ENCODE measurements at places on chromosomes 5 and 9.

DNA sequence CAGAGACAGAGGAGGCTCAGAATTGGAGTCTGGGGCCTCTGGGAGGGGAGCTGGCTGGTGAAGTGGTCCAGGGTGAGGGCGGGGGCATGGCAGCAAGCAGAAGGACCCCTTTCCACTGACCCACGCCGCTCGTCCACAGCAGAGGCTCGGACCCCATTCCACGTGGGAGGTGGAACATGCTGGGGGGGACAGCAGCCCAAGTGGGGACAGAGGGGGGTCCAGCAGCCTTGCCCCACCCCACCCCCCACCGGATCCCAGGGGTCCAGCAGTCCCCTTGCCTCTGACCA, 25.4 kb upstream of the NKD2 start:
- DNase-seq: no peak

GRCh38 chr9:123447934-123448646, 92.1 kb downstream of the CRB2 start:
- DNase-seq: no peak

GRCh38 chr9:76905791-76906646, at the start of gene PRUNE2:
TSS of gene PRUNE2 (minus strand) at chr9:76906114. CDS start at chr9:76905963, 151 bp downstream.
- DNase-seq: peak; percentile 75

GRCh38 chr5:39355324-39355723, 9.0 kb downstream of the C9 start:
- no peak for DNase-seq

DNA sequence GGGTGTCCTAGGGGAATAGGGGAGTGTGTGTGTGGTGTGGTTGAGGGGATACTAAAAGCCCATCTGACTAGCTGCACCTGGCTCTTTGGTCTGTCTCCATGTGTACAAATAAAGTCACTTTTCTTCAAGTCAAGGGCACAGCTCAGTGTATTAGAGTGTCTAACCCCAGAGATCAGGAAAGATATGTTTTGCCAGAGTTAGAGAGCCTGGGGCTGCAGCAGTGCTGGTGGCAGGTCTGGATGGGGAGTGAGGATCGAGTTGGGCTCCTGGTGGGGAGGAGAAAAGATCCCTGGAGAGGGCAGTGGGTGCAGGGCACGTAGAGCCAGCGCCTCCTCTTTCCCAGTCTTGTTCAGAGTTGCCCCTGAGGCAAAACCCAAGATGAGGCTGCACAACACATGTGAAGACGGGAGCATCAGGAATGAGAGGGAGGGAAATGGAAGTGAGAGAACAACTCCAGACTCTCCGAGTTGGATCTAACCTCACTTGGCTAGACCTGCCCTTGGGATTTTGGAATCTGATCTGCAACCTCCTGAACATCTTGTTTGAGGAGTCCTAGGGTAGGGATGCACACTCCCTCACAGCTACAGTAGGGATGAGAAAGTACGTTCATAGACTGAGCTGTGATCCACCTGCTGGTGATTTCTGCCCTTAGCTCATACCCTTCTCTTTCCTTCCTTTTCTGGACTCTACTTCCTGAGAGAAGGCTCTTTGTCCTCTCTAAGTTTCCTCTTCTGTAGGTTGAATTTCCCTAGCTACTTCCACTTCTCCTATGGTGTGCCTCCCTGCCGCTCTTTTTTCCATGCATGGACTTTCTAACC, 309.9 kb downstream of the ZSWIM6 start:
- DNase-seq: no peak

DNA sequence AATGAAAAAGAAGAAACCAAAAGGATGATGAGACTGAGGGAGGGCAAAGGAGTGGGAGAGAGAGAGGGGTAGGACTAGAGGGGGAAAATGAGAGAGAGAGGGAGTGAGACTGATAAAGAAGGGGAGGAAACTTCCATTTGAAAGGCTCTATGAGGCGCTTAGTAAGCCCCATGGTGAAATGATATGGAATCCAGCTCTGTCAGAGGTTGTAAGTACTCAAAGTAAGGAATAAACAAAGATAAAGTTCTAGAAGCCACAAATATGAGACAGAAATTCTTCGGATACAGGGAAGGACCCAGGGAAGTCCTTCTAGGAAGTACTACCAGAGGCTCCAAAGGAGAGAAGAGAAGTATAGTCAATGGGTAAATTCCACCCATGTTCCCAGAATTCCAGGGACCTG, 21.7 kb upstream of the VLDLR start:
- DNase-seq: no peak

DNA sequence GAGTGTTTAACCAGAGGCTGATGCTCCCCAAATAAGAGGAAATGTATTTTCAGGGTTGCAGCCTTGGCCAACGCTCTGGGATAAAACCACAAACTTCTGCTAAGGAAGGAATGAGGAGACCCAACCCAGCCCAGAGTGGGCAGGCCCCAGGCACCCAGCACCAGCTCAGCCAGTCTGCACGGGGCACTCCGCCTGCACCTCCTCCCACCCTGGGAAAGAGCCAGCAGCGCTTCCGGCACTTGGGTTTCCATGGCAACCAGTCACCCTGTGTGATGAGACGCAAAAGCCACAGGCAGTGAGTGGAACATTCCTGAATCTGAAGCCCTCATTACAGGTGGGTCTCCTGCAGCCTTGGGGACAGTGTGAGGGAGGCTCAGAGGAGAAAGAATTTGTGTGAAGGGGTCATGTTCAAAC, 85.2 kb upstream of the ZBTB43 start:
- peak; percentile 61 for DNase-seq

DNA sequence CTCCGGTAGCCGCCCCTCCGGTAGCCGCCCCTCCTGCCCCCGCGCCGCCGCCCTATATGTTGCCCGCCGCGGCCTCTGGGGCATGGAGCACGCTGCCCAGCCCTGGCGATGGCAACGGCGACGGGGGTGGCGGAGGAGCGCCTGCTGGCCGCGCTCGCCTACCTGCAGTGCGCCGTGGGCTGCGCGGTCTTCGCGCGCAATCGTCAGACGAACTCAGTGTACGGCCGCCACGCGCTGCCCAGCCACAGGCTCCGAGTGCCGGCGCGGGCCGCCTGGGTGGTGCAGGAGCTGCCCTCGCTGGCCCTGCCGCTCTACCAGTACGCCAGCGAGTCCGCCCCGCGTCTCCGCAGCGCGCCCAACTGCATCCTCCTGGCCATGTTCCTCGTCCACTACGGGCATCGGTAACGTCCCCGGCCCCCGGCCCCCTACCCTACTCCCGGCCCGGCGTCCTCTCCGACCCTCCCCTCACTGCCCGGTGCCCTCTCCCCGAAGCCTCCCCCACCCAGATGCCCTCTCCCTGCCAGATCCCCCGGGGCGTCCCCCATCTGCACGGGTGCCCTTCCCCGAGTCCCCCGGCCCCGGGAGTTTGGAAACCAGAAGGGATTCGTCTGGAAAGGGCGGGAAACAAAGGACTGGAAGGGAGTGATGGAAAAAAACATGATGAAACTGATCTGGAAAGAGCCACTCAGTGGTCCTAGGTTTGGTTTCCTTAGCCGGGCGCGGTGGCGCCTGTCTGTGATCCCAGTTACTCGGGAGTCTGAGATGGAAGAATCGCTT, 417 bp downstream of the SRD5A1 start:
- DNase-seq: no peak

- DNase-seq: no peak
Observed at GRCh38 chr9:5388026-5388819, 48.5 kb upstream of the RLN1 start.

All from DMS153 (cell line).